ENCODE measurements at places on chromosomes 12 and 14.

DNA sequence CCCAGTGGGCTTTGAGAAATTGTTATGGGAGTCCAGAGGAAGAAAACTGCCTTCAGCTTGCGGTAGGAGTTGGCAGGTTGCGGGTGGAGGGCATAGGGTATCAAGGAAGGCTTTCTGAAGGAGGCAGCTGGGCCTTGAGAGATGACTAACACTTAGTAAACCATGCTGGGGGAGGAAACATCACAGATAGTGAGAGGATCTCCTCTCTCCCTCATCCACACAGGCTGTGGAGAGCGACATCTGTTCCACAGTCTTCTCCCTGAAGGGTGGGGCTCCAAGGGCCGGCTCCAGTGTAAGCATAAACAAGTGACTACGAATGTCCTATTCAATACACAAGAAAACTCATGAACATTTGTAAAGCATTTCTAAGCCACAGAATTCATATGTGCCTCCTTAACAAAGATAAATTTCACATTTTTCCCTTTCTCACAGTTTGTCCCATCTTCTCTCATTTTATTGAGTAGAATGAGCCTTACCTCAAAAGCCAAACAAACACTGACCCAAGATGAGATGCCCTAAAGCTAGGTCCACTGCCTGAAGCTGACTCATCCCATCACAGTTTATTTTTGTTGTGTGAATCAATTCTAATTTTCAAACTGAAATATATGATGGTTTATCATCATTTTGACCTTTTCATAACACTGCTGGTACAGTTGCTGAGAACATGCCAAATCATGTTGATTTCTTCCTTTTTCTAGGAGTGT lies 227.9 kb downstream of the SLC25A21 start:
- DNase-seq = no peak

DNA sequence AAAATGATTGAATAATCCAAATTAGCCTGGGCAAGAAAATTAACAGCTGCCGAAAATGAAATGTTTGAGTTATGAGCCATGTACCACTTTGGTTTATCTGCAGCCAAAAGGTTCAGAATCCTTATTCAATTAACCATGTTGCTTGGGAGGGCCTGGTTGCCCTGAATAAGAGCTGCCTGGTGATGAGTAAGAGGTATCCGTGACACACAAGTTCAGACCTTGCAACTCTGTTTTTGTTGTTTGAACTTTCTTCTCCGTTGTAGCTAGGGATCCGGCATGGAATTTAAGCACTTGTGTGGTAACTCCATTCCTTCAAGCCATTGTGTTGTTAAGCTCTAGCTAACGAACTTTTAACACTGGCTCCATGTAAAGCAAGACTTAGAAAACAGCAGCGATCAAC lies 35.7 kb downstream of the FOXA1 start:
- no peak for DNase-seq

- DNase-seq = no peak
Observed at GRCh38 chr14:102810523-102810922, 33.3 kb downstream of the TRAF3 start.

DNA sequence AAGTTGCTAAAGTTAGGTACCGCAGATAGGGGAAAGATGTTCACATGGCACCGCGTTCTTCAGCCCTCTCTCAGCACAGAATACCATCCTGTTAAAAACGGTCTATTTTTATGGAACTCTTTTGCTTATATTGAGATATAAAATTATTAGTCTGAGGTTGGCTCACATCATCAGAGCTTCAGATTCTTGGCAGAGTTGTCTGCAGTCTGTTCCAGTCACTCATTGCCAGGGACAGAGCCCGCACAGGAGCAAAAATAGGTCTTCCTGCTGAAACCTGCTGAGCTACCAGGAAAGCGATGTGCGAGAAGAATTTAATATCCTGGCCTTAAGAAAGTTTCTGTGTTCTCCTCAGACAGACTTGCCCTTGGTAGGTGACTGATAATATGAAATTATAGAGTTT lies 249.8 kb downstream of the VRK1 start:
- DNase-seq = no peak

GRCh38 chr12:68175557-68176061 lies 16.1 kb upstream of the IFNG start:
- no peak for DNase-seq

GRCh38 chr14:68140076-68140741 lies 320.6 kb downstream of the RAD51B start:
- peak; percentile 15 for DNase-seq

DNA sequence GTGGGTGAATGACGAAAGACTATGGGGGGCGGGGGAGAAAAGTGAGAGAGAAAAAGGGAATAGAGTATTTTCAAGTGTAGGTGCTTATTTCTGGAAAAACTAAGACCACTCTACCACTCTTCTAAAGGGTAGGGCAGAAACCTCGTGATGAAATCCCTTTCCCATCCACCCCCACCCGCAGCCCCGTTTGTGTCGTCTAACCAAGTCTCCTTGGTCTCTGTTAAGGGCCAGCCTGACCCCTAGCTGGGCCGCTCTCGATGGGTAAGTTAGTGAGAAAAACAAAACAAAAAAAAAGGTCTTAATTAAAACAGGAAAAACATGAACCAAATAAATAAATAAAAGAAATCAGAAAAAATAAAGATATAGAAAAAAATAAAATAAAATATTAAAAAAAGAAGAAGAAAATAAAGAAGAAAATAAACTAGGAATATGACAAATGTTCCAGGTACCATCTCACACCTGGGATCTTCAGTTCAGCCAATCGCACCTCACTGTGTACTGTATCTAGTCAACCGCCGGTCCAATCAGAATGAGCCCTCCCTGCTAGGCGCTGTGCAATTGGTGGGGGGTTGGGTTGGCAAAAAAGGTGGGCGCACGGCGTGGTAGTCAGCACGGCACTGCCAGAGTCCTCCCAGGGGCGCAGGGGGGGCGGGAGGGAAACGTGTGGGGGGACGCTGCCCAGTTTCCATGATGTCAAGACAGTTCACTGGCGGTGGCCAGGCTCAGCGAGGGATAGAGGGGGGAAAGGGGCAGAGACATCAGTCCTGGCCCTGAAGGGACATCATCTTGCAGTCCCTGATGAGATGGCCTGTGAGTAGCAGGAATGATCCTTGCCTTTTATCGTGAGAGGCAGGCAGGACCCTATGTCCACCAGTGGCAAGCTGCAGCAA lies 9.8 kb upstream of the CDH24 start:
- DNase-seq = no peak

DNA sequence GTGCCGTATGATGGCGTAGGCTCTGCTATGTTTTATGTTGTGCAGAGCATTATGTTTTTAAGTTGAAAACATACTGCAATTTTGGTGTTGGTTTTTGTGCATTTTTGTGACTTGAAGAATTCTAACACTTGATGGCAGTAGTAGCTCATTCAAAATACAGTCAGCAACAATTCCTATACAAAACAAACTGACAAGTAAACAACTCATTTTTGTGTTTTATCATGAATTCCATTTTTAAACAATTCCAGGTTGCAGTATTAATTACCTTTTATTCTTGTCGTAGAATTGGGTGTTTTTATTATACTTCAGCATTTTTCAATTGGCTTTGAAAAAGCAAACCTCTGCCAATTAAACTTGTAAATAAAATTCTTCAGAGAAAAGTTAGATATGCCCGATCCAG lies 4.1 kb upstream of the CCER1 start:
- DNase-seq = no peak

DNA sequence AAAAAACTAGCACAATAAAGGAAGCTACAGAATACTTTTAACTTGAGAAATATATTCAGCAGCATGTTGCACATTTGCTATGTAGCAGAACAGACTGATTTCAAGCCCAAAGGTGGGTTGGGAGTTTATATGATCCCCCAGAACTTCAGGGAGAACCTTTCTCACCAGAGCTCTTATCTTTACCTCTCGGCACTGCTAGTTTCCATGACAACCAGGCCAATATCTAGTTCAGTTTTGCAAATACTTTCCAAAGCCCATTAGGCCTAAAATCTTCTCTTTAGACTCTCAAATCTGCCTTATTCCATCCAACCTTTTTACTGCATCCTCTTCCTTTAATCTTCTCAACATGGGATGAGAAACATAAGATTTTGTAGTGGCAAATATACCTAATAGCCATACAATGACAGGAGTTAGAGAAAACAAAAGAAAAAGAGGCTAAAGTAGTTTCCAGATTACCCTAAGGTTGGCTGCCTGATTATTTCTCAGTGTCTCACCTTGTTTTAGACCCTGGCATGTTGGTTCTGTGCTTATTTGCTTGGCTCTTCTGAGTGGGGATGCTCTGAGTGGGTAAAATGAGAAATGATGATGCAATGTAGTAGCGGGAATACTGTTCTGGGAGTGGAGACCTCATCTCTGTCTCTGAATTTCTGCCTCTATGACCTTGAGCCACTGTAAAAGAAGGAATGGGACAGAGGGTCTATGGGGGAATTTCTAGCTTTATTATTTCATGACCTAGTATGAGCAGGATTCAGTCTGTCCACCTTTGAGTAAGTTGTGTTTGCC lies 427.6 kb upstream of the STXBP6 start:
- DNase-seq = no peak

DNA sequence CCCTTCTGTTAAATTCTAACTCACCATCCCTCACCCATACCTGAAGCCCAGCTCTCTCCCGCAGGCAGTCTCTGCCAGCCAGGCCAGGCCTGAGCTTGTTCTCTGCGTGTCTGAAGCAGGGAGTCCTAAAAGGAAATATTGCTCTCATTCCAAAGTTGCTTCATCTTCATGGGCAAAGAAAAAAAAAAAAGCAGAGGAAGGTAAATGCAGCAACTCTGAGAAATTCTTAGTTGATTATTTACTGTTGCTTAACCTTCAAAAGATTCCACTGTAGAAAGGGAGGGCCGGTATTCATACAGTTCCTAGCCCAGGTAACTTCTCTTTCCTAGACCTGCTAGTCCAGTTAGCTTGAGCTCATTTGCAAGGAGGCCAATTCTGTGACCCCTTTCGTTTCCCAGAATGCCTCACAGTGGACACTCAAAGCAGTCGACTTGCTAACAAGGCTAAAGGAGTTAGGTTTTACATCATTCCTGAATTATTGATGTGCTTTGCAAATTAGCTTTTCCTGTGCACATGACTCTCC lies 193.5 kb upstream of the EEA1 start:
- no peak for DNase-seq

GRCh38 chr12:92481066-92481465 lies 221.7 kb upstream of the PLEKHG7 start:
- DNase-seq = no peak

GRCh38 chr14:103367995-103368394 lies 17.2 kb upstream of the MARK3 start:
- no peak for DNase-seq

GRCh38 chr14:99574099-99574880 lies 29.7 kb downstream of the CCDC85C start:
- no peak for DNase-seq

- DNase-seq = no peak
Observed at GRCh38 chr12:98409548-98409947, 105.8 kb upstream of the TMPO start.

DNA sequence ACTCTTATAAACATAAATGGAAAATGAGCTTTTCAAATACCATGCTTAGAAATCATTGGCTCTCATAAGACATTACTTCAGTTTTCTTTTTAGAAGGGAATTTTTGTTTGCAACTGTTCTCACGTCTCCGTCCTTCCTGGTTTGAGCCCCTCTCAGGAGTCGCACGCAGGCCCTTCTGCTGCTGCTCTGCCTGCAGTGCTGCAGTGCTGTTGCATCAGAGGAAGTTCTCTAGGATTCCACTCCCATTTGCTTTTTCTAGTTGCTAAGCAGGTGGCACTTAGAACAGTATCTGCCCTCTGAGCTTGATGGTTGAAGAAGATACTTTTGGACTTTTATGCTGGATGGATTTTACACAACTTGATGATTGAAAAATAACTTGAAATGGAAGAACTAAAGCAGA lies 70.8 kb downstream of the SCN8A start:
- DNase-seq = peak; percentile 51

DNA sequence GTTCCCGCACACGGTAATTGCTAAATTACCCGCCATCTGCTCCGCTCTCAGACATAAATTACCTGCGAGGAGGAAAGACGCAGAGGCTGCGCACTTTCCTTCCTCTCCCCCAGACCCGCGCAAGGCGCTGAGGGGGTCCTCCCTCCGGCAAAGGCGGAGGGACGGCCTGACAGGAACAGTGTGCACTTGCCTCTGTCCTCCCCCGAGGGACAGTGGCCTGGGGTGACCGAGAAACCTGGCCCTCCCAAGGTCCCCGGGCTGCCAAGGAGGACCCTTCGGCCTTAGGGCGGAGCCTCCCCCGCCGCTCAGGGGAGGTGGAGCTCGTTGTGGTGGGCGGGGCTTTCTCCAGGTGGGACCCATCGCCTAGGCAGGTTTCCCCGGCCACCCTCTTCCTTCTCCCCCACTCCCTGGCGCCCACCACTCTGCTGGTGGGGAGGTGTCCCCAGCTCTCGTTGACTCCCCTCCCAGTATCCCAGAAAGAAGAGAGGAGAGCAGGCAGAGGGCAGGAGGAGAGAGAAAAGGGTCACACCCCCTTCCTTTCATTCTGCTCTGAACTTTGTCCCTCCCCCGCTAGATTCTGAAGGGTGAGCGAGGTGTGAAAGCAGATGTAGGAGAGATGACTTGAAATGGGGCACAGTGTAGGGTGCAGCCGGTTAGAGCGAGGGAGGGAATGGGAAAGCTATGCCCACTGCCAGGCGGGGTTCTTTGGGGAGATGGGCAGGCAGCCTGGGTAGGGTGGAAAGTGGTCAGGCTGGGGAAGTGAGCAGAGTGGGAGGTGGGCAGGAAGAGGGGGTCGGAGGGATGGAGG lies 11.4 kb upstream of the CALCOCO1 start:
- DNase-seq = no peak

GRCh38 chr12:107493666-107494065 lies 191.9 kb upstream of the PWP1 start:
- no peak for DNase-seq

GRCh38 chr14:55180434-55180833 lies 11.0 kb downstream of the DLGAP5 start:
- no peak for DNase-seq

- no peak for DNase-seq
Observed at GRCh38 chr12:54684636-54685630, 36.8 kb upstream of the DCD start.

DNA sequence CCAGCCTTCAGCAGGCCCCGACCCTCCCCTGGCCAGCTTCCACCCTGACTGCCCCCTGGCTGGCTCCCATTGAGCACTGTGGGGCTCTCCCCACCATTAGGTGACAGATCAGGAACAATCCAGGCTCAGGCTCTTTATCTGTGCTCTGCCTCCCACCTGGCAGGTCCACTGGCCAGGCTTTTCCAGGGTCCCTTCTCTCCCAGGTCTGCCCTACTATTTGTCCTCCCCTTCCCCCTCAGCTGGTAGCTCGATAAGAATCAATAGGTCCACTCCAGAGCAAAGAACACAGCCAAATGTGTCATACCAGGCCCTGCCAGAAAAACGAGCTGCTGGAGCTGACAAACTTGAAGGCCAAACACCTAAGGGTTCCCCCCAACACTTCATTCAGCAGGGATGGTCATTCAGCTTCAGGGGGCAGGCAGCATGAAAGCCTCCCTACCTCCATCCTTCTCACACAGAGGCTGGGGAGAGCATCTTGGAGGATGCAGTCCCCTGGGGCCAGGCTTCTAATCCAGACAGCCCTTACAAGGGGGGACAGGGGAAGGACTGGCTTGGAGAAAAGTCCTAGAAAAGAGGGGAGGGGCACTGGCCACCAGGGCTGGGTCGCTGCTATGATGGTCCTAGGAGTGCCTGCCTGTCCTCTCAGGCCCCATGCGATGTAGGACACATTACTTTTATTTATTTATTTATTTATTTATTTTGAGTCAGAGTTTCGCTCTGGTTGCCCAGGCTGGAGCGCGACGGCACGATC lies 1.9 kb upstream of the KRT18 start:
- no peak for DNase-seq

GRCh38 chr14:23119363-23120327 lies 590 bp upstream of the CEBPE start:
- no peak for DNase-seq

- no peak for DNase-seq
Observed at GRCh38 chr14:44448951-44449358, 58.1 kb downstream of the FSCB start.

Data from NCI-H510A (cell line).